ENCODE measurements at places on chromosomes 7 and 10.

GRCh38 chr7:127532151-127532550, 53.2 kb downstream of the GCC1 start:
- no peak for DNase-seq

DNA sequence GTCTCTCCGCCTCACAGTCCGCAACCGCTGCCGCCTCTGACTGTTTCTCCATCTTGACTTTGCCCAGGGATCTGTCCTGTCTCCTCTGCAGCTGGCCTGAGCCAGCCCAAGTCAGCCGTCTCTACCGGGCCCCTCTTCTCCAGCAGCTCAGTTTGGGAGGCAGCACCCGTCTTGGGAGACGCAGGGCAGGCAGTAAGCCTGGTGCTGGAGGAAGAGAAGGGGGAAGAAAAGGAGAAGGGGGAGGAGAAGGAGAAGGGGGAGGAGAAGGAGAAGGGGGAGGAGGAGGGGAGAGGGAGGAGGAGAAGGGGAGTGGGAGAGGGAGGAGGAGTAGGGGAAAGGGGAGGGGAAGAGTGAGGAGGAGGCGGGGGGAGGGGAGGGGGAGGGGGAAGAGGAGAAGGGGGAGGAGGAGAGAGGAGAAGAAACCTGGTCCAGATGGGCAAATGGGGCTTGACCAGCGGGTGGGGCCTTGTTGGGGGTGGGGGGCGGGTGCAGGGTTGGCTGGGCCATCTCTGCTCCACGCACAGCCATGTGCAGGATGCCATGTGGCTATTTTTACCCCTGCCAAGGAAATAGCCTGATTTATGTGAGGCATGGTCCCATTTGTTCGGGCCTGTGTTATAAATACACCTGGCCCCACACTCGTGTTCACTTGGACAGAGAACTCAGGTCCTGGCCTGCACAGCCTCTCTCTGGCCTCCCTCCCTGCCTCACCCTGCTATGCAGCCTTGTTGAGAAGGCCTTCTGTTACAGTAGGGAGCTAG, 35.9 kb upstream of the FZD9 start:
- peak; percentile 58 for DNase-seq

DNA sequence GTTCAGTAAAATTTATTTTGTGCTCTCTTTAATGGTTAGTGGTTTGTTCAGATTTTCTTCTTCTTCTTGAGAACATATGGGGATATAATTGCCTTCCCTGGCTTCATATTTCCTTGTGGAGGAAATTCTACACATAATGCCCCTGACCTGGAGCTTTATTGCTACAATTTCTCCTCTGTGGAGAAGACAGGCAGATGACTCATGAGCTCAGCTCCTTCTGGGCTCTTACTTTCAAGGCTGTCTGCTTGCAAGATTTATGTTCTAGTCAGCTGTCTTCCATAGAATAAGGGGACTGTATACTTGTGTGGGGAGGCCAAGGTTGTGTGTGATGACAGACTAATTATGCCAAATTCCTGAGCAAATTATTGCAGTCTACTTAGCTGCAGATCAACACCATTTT, 1.6 kb downstream of the LRRD1 start:
- no peak for DNase-seq

DNA sequence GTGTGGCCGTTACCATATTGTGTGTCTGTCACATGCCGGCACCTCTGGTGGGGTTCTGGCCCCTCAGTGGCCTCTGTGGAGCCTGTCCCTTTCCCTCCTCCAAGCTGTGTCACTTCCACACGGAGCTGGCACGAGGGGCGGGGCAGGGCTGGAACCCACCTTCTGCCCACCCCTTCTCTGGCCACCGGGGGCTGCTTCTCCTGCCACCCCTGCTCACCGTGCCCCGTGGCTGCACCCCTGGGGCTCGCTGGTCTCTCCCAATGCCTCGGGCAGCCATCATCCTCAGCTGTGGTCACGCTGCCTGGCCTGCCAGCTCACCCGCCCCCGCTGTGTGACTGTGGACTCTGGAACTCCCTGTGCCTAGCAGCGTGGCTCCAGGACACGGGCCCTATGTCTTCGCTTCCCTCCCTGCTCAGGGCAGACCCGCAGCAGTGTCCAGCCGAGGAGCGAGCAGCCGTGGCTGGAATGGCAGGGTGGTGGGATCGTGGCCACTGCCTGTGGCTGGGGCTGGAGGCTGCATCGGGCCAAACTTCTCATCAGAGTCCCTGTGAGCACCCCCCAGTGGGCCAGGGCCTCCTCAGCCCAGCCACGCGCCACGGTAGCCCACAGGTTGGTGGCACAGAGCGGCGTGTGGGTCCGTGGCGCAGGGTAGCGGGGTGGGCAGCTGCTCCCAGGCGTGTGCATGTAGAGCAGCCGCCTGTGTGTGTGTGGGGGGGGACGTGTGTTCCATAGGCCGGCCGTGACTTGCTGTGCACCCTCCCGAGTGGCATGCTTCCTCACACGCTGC, 8.1 kb downstream of the TTYH3 start:
- DNase-seq: no peak

DNA sequence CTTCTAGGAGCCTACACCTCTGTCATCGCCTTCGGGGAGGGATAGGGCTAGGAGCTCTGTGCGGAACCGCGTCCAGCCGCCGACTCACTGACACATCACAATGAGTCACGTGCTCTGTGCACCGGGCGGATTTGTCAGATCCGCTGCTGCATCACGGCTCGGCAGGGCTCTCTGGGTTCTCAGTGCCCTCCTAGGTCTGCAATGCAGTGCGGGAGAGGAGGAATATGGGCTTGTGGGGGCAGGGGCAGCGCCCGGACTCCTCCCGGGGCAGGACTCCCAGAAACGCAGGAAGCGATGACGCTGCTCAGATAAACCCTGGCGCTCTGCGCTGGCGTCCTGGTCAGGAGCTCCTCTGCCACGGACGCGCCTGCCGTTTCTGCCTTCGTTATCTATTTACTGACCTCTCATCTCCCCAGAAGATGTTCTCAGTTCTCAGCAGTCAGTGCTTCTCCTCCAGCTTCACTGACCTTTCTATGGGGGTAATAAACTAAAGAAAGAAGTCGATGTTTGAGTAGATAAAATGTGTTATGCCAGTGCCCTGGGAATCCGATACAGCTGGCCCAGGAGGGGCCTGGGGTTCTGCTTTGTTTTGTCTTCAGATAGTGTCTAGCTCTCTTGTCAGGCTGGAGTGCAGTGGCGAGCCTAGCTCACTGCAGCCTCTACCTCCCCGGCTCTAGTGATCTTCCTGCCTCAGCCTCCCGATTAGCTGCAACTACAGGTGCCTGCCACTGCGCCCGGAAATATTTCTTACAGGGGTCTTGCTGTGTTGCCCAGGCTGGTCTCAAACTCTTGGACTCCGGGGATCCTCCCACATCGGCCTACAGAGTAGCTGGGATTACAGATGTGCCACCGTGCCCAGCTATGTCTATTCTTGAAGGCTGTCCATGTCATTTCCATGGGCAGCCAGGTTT, 22.8 kb upstream of the ITGB1 start:
- peak; percentile 69 for DNase-seq

GRCh38 chr7:117118579-117119180, 165.4 kb downstream of the ST7 start:
- DNase-seq: peak; percentile 48

GRCh38 chr10:71429304-71429703, 32.6 kb downstream of the CDH23 start:
- no peak for DNase-seq

- peak; percentile 80 for DNase-seq
Observed at GRCh38 chr10:132606536-132607316, 69.1 kb downstream of the INPP5A start.

DNA sequence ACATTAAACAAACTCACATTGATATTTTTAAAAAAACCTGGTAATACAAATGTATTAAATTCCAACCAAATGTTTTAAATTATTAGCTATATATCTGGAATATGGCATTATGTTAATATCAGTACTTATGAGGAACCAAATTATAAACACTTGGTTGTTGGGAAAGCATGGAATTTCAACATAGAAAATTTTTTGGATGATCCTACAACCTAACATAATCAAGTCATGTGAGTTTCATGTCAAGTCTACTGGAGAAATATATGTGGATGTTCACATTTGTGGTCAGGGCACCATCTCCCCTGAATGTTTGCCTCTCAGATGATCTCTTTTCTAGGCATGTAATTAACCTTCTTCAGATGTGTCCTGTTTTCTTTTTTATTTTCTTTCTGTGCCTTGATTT, 5.2 kb upstream of the POT1 start:
- no peak for DNase-seq

- peak; percentile 38 for DNase-seq
Observed at GRCh38 chr7:116687801-116688201, 15.8 kb downstream of the MET start.

DNA sequence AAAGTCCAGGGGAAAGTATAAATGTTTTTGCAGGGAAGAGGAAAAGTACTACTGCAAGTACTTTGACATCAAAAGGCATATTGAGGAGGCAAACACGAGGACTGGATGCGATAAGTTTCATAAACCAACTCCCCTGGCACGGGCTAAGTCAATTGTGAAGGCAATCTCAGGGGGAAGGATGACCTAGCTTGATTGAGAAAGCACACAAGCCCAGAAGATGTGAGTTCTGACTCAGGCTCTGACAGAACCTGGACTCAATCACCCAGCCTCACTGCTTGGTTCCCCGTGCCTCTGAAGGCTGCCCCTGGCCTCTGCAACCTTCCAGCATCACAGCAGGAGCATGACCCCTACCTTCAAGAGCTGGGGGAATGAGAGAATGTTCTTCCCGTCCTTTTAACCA, 93.2 kb upstream of the ZNF438 start:
- DNase-seq: no peak

DNA sequence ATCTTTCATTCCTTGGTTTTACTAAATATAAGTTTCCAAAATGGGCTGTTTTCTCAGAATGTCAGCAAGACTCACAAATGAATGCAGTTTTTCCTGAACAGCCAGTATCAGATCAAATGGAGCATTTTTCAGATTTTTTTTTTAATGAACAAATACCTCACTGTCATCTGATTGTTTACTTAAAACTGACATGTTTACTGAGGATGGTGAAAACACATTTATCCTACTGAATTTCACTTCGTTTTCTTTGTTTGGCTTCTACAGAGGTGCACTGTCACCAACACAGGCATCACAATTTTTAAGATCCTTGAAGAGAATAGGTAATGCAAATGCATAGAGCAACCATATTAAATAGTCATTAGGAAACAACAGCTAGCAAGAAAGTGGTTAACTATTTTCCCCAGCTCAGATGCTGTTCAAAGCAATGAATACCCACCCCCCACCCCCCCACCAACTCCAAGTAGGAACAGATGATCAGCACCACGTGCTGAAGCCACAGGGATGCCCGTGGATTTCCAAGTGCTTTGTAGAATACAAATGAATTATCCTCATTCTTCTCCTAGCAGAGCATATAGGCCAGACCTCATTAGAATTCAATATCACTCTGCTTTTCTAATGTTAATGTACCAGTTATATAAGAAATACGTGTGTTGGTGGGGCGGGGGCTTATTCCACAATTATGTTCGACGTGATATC, 205.9 kb downstream of the SKAP2 start:
- no peak for DNase-seq

DNA sequence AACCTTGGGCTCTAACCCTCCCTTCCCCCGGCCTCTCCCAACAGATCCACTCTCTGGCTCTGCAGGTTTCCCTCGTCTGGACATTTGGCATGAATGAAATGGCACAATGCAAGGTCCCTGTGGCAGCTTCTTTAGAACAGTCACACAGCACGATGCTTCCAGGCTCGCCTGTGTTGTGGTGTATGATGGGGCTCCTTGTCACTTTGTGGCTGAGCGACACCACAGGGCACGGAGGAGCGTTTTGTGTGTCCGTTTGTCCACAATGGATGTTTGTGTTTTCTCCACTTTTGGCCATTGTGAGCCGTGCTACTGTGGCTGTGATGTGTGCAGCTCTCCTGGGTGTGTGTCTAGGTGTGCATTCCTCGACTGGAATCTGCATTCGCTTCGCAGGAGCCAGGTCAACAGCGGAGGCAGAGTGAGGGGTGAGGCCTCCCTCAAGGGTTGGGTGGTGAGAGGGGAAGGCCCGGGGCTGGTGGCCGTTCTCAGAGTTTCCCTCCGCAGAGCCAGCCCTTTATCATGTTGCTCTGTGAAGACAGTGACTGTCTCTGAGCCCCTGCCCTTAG, 22.3 kb upstream of the SHH start:
- no peak for DNase-seq

DNA sequence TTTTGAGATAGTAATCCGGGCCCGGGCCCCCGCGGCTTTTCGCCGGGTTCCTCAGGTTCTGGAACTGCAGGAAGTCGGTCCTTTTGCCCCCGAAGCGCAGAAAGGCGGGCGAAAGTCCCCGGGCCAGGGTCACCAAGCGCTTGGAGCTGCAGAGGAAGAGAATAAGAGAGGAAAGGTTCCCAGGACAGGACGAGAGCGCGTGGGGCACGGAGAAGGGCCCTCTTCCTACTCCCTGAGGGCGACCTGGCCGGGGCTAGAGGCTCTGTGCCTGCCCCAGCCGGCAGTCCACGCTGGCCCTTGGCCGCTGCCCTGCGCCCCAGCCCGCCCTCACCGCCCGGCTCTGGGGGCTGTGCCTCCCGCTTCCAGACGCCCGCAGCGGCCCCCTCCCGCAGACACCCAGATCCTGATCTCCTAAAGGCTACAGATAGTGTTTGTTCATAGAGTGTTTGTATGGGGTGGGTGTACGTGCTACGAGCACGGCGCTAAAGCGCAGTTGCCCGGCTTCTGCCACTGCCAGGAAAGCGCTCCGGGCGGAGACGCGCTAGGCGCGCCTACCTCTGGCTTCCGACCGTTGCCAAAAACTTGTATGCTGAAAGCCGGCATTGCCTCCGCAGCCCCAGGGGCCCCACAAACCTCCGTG, 3.2 kb downstream of the HPSE2 start:
- DNase-seq: peak; percentile 55

DNA sequence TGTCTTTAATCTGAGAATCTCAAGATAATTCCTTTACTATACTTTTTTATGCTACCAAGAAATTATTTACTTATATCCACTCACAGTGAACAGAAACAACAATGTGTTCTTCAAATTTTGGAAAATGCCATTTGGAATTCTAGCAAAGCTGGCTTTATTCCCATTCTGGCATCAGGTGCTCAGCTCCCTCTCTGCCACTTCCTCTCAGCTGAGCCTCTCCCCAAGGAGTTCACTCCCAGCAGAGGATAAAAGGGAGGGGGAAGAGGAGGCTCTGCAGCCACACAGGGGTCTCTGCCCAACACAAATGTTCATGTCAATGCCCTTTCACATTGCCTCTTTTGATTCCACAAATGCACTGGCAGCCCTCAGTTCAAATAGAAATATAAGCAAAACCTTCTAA, 116.9 kb downstream of the CPEB3 start:
- DNase-seq: peak; percentile 17

- DNase-seq: no peak
Observed at GRCh38 chr7:44162179-44162578, 21.0 kb upstream of the MYL7 start.

GRCh38 chr7:19107356-19108146, 9.9 kb downstream of the TWIST1 start:
- no peak for DNase-seq

GRCh38 chr10:128901236-128901635, 565.8 kb upstream of the MGMT start:
- DNase-seq: no peak

GRCh38 chr10:17113346-17113745, 16.3 kb downstream of the CUBN start:
- no peak for DNase-seq

DNA sequence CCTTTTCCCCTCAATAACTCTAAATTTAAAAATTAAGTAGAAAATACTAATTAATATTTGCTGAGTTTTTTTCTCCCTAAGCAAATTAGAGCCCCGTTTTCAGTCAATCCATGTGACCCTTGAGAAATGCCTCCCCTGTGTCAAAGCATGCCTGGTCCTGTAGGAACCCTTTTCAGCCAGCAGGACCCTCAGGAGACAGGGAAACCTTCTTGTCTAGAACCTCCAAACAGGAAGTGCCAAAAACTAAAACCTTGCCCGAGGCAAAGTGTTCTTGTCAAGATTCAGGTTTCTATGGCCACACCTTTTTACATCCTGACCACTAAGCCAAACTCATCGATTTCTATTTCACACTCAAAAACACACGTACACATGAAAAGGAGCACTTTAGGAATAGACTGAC, 60.1 kb upstream of the NFE2L3 start:
- peak; percentile 36 for DNase-seq

All from iPS-NIHi11 (cell line).